ENCODE measurements at places on chromosomes 4 and X. TPM values are rescaled to one million over a fixed set of nuclear protein-coding genes. Genes with fewer than 3 reads are reported as not detected.

- H3K27ac ChIP-seq = no peak overlapping the region
- no peak for DNase-seq
- H3K4me3 ChIP-seq = no peak overlapping the region
- no peaks in the 10 kb centered on the region for H3K27me3 ChIP-seq
- H3K4me1 ChIP-seq = no peaks in the 10 kb centered on the region
These were observed 75.5 kb downstream of the NSUN7 start for GRCh38 chr4:40825014-40825838.

GRCh38 chrX:153477901-153478300 lies 7.5 kb upstream of the HAUS7 start:
- H3K36me3 ChIP-seq = no peaks in the 10 kb centered on the region
- peak overlapping the region; percentile 87 for H3K27ac ChIP-seq
- DNase-seq = no peak
- peak overlapping the region; percentile 36 for H3K4me3 ChIP-seq
- peaks cover 59% of the 10 kb centered on the region for H3K4me1 ChIP-seq
- no peaks in the 10 kb centered on the region for H3K27me3 ChIP-seq

The SLC6A14 gene
- not detected for total RNA-seq

DNA sequence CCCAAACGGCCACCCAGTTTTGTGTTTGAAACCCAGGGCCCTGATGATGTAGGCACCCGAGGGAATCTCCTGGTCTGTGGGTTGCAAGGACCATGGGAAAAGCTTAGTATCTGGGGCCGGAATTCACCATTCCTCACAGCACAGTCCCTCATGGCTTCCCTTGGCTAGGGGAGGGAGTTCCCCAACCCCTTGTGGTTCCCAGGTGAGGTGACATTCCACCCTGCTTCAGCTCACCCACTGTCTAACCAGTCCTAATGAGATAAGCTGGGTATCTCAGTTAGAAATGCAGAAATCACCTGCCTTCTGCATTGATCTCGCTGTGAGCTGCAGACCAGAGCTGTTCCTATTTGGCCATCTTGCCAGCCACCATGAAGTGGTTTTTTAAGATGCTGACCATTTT lies 84.0 kb downstream of the PRKG2 start:
- H3K27me3 ChIP-seq = no peaks in the 10 kb centered on the region
- no peaks in the 10 kb centered on the region for H3K36me3 ChIP-seq
- no peak overlapping the region for H3K27ac ChIP-seq
- H3K4me3 ChIP-seq = no peak overlapping the region
- H3K4me1 ChIP-seq = peaks cover 3% of the 10 kb centered on the region
- no peak for DNase-seq

The ACOX3 gene
- 72.7 TPM for total RNA-seq

The ATOH1 gene
- not detected for total RNA-seq

DNA sequence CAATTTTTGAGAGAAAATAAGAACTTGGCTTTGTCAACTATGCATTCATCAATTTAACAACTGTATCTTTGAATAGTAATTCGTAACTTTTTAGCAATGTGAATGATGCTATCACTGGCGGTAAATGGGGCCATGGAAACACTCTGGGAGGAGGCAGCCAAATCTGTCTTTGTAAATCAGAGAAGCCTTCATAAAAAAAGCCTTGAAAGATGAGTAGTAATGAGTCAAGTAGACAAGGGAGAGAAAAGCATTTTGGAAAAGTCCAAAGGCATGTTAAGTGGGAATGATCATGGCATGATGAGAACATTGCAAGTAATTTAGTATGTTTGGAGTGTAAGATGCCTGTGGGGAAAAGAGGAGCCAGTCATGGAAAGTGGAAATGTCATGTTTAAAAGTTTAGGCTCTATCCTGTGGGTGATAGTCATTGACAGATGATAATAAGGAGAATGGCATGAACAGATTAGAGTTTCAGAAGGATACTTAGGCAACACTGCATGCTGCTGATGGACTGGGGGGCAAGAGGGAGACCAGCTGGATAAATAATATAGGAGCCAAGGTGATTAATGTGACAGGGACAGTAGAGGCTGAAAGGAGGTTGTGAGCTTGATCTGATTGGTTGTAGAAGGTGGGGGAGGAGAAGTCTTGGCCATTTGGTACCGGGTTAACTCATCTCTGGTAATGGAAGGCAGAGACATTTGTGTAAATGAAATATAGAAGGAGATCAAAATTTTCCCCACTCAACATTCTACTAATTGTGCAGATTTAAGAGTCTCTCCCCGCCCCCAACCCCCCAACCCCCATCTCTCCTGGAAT lies 16.3 kb downstream of the SPRY1 start:
- H3K4me1 ChIP-seq = peaks cover under 1% of the 10 kb centered on the region
- no peaks in the 10 kb centered on the region for H3K27me3 ChIP-seq
- no peak overlapping the region for H3K27ac ChIP-seq

GRCh38 chr4:100539706-100540105 lies 21.9 kb upstream of the EMCN start:
- no peaks in the 10 kb centered on the region for H3K27me3 ChIP-seq
- H3K36me3 ChIP-seq = no peaks in the 10 kb centered on the region
- H3K27ac ChIP-seq = no peak overlapping the region
- H3K4me1 ChIP-seq = no peaks in the 10 kb centered on the region
- H3K4me3 ChIP-seq = no peak overlapping the region

GRCh38 chr4:65021737-65022136 lies 612.5 kb upstream of the TECRL start:
- no peak overlapping the region for H3K4me3 ChIP-seq
- H3K27me3 ChIP-seq = no peaks in the 10 kb centered on the region

- no peaks in the 10 kb centered on the region for H3K36me3 ChIP-seq
- peak overlapping the region; percentile 99 for H3K27ac ChIP-seq
- peak overlapping the region; percentile 98 for H3K4me3 ChIP-seq
- peaks cover 28% of the 10 kb centered on the region for H3K4me1 ChIP-seq
- H3K27me3 ChIP-seq = no peaks in the 10 kb centered on the region
- no peak for DNase-seq
These were observed 1.2 kb upstream of the N4BP2 start for GRCh38 chr4:40055511-40055862.

GRCh38 chr4:82984459-82984858 lies 26.2 kb downstream of the LIN54 start:
- DNase-seq = no peak
- H3K4me3 ChIP-seq = no peak overlapping the region
- H3K36me3 ChIP-seq = no peaks in the 10 kb centered on the region
- no peak overlapping the region for H3K27ac ChIP-seq
- H3K27me3 ChIP-seq = no peaks in the 10 kb centered on the region
- H3K4me1 ChIP-seq = no peaks in the 10 kb centered on the region

The HSFX4 gene
- total RNA-seq = not detected

GRCh38 chr4:8773124-8773931 lies 98.3 kb downstream of the HMX1 start:
- no peaks in the 10 kb centered on the region for H3K27me3 ChIP-seq
- H3K27ac ChIP-seq = no peak overlapping the region
- no peak for DNase-seq
- no peak overlapping the region for H3K4me3 ChIP-seq
- H3K36me3 ChIP-seq = no peaks in the 10 kb centered on the region

The POU3F4 gene
- total RNA-seq = not detected

DNA sequence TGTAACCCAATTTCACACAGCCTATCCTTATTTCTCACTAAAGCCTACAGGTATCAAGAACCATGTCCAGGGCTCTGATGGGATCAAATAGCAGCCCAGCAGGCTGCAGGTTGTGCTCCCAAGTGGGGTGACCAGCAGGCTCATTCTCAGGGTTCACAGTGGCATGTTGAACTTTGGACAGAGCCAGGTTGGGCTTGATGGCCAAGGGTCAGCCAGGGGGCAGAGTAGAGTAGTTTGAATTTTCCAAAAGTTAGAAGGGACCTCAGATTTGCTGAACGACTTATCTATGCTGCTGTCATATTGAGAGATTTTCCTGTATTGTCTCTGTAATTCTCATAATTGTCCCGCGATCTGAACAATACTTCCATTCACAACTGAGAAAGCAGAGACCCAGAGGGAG lies 310.8 kb upstream of the BOD1L1 start:
- no peak for DNase-seq
- H3K27me3 ChIP-seq = no peaks in the 10 kb centered on the region
- H3K27ac ChIP-seq = no peak overlapping the region
- no peaks in the 10 kb centered on the region for H3K36me3 ChIP-seq

The BRS3 gene
- not detected for total RNA-seq

DNA sequence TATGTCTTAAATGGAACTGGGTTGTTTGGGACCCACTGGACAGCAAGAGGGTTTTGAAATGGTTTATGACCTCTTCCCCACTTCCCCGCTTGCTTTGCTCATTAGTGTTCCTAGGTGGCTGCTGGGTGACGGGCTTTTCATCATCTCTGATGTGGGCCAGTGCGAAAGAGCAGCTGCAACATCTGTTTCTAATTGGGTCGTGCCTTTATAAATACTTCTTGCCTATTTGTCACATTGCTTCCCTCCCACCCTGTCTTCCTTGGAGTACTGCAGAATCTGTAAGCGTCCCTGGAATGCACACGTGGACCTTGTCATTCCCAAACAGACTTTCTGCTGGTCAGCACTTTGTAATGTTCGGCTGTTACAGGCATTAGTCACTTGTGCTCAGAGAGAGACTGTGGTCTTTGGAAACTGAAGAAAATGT lies 35.2 kb downstream of the SEPTIN11 start:
- H3K27ac ChIP-seq = peak overlapping the region; percentile 60
- H3K27me3 ChIP-seq = no peaks in the 10 kb centered on the region
- DNase-seq = peak; percentile 48
- peaks cover 38% of the 10 kb centered on the region for H3K4me1 ChIP-seq

DNA sequence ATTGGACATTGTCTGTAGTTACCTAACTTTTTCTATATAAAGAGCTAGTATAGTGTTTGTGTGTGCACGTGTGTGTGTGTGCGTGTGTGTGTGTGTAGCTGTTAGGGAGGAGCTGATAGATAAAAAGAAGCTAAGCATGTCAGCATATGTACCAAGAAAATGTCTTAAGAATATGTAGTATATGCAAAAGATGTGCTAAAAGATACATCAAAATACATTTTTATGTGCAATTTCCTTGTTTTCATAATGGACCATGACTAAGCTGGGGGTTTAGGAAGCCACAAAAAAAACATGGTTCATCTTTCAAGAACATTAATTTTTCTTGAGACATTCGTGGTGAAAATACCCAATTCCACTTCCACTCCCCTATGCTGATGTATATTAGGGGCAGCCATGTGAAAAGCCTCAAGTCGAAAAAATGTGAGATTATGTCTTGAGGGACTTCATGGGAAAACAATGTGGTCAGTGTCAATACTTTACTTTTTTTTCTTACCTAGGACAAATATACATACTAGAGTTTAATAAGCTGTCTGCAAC lies 1599.7 kb downstream of the ARAP2 start:
- no peak overlapping the region for H3K4me3 ChIP-seq
- H3K27ac ChIP-seq = no peak overlapping the region
- DNase-seq = no peak
- H3K27me3 ChIP-seq = no peaks in the 10 kb centered on the region
- H3K4me1 ChIP-seq = no peaks in the 10 kb centered on the region

- H3K27me3 ChIP-seq = no peaks in the 10 kb centered on the region
- no peaks in the 10 kb centered on the region for H3K36me3 ChIP-seq
- H3K4me1 ChIP-seq = no peaks in the 10 kb centered on the region
- no peak overlapping the region for H3K27ac ChIP-seq
These were observed 155.3 kb upstream of the EDNRA start for GRCh38 chr4:147325571-147325981.

GRCh38 chrX:26557691-26558321 lies 341.8 kb downstream of the MAGEB5 start:
- H3K4me3 ChIP-seq = no peak overlapping the region
- no peak overlapping the region for H3K27ac ChIP-seq
- no peaks in the 10 kb centered on the region for H3K4me1 ChIP-seq
- H3K36me3 ChIP-seq = no peaks in the 10 kb centered on the region

The SERPINA7 gene
- total RNA-seq = not detected

The UGT2B17 gene
- not detected for total RNA-seq

GRCh38 chrX:111409326-111409725 lies 2.7 kb downstream of the DCX start:
- no peak overlapping the region for H3K4me3 ChIP-seq
- no peaks in the 10 kb centered on the region for H3K36me3 ChIP-seq
- H3K27me3 ChIP-seq = no peaks in the 10 kb centered on the region
- H3K4me1 ChIP-seq = no peaks in the 10 kb centered on the region
- H3K27ac ChIP-seq = no peak overlapping the region

DNA sequence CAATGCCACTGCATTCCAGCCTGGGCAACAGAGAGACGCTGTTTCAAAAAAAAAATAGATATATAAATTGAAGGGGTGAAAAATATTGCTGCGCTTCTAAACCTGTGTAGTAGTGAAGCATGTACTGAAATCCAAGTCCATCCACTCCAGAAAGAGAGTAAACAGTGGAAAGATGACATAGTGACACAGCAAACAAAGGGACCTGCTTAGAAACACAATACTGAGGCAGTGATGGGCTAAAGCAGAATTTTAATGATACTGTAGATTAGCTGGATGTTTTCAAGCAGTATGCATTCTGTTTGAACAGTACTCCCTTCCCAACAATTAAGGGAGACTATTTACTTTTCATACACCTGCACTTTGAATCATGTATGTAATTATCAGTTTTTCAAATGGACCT lies 42.5 kb downstream of the TFDP3 start:
- H3K4me1 ChIP-seq = no peaks in the 10 kb centered on the region
- no peak overlapping the region for H3K27ac ChIP-seq
- DNase-seq = no peak
- no peaks in the 10 kb centered on the region for H3K27me3 ChIP-seq
- H3K36me3 ChIP-seq = no peaks in the 10 kb centered on the region

The EFNB1 gene
- 21.7 TPM for total RNA-seq

DNA sequence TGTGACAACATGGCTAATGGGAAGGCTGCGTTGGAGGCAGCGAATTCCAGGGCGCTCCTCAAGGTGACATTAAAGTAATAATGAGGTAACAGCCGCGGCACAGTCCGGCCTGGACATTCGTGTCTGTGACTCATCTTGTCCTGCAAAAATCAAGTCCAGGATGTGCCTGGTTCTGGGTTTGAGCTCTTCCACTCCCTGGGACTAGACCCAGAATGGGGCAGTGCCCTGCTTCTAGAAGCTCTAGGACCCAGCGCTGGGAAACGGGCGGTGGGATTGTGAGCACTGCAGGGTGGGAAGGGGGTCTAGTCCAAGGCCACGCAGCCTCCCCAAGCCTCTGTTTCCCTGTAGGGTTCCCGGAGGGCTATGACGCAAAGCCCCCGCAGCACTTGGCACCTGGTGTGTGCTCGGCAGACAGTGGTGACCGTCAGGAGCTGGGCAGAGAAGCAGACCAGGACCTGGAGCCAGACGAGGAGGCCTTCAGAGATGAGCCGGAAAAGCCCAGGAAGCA lies 34.9 kb downstream of the HMX1 start:
- no peaks in the 10 kb centered on the region for H3K27me3 ChIP-seq
- no peaks in the 10 kb centered on the region for H3K36me3 ChIP-seq
- no peak for DNase-seq
- H3K4me1 ChIP-seq = no peaks in the 10 kb centered on the region

- no peak overlapping the region for H3K4me3 ChIP-seq
- no peak overlapping the region for H3K27ac ChIP-seq
- H3K4me1 ChIP-seq = no peaks in the 10 kb centered on the region
These were observed 35.7 kb downstream of the FANCB start for GRCh38 chrX:14837155-14837554.

- DNase-seq = no peak
- no peaks in the 10 kb centered on the region for H3K4me1 ChIP-seq
- H3K27me3 ChIP-seq = no peaks in the 10 kb centered on the region
- H3K27ac ChIP-seq = no peak overlapping the region
- no peak overlapping the region for H3K4me3 ChIP-seq
These were observed 85.9 kb upstream of the FAM47A start for GRCh38 chrX:34218063-34218462.
